HTR-8/SVneo (cell line): ENCODE measurements at places on chromosomes 6 and 20.

- DNase-seq: no peak
These were observed 23.3 kb downstream of the HSF2 start for GRCh38 chr6:122422614-122423267.

- DNase-seq: no peak
These were observed 8.1 kb downstream of the SYNJ2 start for GRCh38 chr6:157989541-157990289.

GRCh38 chr6:147941143-147941542 is 401.5 kb upstream of the SASH1 start:
- DNase-seq: no peak

- DNase-seq: no peak
These were observed 17.7 kb upstream of the PDE7B start for GRCh38 chr6:135833771-135834170.

- no peak for DNase-seq
These were observed 65.8 kb downstream of the PRL start for GRCh38 chr6:22231050-22231449.
